HT1080 (cell line): ENCODE measurements at places on chromosomes 1 and 21. TPM values are rescaled to one million over a fixed set of nuclear protein-coding genes. Genes with fewer than 3 reads are reported as not detected.

CDCA8 gene
- total RNA-seq: 29.3 and 38.4 TPM in 2 replicates

DENND1B gene
- 3.2 and 3.8 TPM in 2 replicates for total RNA-seq

GRCh38 chr1:12572522-12572921 lies 45.5 kb downstream of the DHRS3 start:
- peak; percentile 25 for DNase-seq

DNA sequence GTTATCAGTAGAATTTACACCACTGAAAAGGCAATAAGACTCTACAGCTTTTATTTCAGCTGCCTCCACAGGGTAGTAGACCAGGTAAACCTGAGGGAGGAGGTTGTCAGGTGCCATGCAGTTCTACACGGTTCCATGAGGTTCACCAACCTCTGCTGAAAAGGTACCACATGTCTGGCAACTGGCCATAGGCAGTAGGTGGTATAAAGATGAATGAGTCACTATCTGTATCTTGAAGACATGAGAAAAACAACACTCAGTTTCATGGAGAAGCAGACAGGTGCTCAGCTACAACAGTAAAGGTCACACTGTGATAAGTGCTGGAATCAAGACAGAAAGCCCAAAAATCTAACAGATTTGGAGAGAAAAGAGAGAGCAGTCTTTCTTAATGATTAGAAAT lies 145.4 kb downstream of the PTGER3 start:
- no peak for DNase-seq

- no peak for DNase-seq
These were observed 439.6 kb downstream of the TTLL7 start for GRCh38 chr1:83559129-83559840.

DNA sequence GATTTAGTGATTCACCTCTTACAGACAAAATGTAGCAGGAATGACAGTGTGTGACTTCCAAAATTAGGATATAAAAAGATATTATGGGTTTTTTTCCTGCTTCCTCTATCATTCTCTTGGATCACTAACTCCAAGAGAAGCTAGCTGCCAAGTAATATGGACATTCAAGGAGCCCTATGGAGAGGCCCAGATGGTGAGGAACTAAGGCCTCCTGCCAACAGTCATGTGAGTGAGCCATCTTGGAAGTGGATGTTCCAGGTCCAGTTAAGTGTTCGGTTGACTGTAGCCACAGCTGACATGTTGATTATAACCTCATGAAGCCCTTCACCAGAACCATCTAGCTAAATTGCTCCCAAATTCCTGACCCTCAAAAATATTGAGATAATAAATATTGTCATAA lies 38.8 kb downstream of the CD160 start:
- DNase-seq: no peak

DNA sequence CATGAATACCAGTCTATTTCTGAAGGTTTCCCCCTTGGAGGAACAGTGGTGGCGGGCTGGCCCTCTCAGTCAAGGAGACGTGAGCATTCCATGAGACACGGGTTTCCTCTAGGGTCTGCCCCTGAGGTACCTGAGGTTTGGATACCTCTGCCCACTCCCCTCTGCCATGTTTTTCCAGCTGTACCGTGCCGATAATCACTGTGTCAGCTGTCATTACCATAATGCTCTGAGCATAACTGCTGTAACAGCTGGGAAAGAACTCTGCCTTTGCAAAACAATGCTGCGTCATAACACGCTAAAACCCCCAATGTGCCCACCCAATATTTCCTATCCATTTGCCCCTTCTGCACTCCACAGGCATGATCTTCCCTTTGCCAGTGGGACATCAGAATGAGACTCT lies 425.1 kb downstream of the KIF26B start:
- DNase-seq: no peak

- DNase-seq: no peak
These were observed 34.3 kb downstream of the AMY1C start for GRCh38 chr1:103783944-103784377.
